ENCODE measurements at places on chromosomes 11 and 22.

- no peak for DNase-seq
These were observed 4.4 kb upstream of the P2RX6 start for GRCh38 chr22:21010426-21011113.

GRCh38 chr11:87081358-87081757 lies 43.6 kb downstream of the TMEM135 start:
- DNase-seq = no peak

DNA sequence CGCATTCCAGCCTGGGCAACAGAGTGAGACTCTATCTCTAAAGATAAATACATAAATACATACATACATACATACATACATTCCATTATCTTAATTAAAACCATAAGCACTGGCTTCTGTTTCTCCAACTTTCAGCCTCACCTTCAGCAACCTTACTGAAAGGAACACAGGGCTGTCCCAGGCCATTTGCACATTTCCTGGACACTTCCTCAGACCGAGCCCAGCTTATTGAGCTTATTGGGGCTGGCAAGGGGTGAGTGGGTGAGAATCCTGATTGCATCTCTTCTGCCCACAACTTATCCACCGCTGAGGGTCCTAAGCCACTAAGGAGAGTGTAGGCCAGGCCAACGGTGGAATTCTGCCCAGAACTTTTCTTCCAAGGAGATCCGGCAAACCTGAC lies 16.5 kb upstream of the LRP5 start:
- no peak for DNase-seq

- DNase-seq = no peak
These were observed 25.5 kb downstream of the DDI1 start for GRCh38 chr11:104061853-104062521.

DNA sequence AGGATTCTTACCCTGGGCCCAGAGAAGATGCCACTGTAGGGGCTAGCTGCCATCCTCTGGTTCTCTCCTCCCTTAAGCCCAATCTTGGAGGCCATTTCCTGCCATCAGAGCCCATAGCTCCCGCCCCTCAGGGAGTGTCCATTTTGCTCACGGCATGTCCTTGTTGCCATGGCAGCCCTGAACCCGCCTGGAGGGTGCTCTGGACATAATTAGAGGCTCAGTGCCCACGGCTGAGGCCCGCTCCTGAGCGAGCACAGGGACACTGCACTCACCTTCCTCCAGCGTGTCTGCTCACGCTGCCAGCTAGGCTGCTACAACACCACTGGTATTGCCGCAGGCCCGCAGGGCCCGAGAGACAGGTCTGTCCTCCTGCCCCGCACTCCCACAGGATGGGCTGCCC lies 11.1 kb upstream of the SUSD2 start:
- DNase-seq = no peak

- no peak for DNase-seq
These were observed 5.0 kb upstream of the MCHR1 start for GRCh38 chr22:40674274-40674673.

- DNase-seq = no peak
These were observed 48.0 kb upstream of the SORL1-AS1 start for GRCh38 chr11:121500717-121501116.

- no peak for DNase-seq
These were observed 30.6 kb downstream of the CACNA1I start for GRCh38 chr22:39601180-39601535.

DNA sequence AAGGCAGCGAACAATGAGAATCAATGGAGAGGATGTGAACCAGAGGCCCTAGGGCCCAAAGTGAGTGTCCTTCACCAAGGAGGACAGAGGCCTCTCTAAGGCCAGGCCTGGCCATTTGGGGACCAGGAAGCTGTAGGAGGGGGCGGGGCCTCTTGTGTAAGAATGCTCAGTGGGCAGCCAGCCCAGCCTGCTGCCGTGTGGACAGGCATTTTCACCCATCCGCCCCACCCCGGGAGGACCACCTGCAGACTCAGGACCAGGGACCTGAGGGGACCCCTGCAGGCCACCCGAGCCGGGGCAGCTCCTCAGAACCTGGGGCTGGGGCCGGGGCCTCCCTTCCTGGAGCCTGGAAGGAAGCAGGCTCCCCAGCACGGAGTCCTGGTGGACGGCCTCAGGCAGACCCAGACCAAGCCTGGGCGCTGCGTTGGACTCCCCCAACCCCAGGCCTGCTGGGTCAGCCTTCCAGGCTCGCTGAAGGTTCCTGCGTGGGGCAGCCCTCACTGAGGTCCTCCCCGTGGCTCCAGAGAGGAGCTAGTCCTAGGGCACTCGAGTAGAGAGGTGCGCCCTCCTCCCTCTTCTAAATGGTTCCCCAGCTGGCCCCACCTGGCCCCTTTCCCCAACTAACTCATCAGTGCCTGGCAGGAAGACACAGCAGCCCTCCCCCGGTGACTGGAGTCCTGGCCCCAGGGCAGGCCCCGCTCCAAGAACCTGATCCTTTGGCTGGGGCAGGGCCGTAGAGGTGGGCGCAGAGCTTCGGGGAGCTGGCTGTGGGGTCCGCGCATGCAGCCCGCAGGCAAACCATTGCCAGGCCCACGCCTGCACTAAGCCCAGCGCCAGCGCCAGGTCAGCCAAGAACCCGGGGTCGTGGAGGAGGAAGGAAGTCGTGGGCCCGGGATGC lies 1.5 kb upstream of the TRABD start:
- no peak for DNase-seq

DNA sequence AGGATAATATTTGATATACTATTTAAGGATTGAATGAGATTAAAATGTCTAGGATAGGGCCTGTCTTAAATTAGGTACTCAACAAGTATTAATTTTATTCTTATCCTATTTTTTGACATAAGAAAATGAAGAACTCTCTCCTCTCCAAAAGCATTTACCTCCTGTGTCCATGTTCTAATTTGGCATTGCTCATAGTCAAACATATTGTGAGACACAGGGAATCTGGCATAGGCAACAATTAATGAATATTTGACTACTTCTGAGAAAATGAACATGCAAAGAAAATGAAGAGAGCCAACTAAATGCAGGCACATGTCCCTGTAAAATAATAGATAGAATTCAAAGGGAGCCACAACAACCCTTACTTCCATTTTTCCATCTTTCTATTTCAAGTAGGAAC lies 198.5 kb upstream of the C11orf87 start:
- DNase-seq = no peak

DNA sequence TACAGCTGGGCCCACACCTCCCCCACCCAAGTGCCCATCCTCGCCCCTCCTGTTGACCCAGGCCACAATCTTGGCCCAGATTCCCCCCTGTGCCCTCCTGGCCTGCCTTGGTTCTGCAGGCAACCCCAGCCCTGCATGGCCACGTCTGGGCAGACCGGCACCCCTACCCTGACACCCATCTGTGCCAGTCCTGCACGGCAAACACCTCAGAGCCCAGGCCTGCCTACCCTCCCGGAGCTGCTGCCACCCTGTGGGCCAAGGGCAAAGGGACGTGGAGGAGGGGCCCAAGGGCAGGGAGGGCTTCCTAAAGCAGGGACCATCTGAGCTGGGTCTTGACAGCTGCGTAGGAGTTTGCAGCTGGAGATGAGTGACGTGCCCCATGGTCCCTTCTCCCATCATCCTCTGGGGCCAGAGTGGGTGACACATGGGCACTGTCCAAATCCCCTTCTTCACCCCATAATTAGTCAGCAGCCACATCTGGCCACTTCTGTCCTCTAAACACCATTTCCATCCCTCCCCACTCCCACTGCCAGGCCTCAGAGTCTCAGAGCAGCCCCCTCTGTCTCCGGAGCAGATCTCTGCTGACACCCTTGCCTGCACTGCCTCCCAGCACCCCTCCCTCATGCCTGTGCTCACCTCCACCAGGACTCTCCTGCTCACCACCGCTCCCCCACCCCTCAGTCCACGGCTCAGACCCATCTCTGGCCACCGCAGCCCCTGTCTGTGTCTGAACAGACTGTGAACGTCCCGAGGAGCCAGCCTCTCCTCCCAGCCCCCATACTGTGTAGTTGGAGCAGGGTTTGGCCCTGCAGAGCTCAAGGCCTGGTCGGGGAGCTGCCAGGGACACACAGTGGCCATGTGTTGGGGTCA lies 35.6 kb upstream of the PPARA start:
- no peak for DNase-seq

DNA sequence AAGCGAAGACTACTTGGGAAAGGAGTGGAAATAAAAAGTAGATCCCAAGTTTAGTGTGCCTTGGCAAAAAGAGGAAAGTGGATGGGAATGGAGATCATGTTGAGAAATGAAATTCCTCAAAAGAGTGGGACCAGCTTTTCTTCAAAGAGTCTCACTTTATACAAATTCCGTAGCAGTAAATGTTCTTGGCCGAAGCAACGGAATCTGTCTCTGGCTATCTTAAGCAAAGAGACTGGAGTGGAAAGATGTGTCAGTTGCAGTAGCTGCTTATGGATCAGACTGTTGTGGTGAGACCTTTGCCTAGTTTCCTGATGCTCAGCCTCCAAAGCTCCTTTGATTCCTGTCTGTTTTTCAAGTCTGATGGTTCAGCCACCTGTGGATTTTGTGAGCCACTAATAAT lies 73.6 kb downstream of the CSTPP1 start:
- peak; percentile 4 for DNase-seq

- DNase-seq = peak; percentile 71
These were observed 173.9 kb downstream of the SHANK2 start for GRCh38 chr11:71078482-71078881.

GRCh38 chr11:21625982-21626381 lies 566.9 kb upstream of the ANO5 start:
- no peak for DNase-seq

GRCh38 chr11:18312012-18312411 lies 9.9 kb downstream of the HPS5 start:
- DNase-seq = no peak

- DNase-seq = no peak
These were observed 112.3 kb upstream of the TOP3B start for GRCh38 chr22:22094921-22095320.

GRCh38 chr11:33769542-33769941 lies 4.8 kb downstream of the FBXO3 start:
- peak; percentile 73 for DNase-seq

DNA sequence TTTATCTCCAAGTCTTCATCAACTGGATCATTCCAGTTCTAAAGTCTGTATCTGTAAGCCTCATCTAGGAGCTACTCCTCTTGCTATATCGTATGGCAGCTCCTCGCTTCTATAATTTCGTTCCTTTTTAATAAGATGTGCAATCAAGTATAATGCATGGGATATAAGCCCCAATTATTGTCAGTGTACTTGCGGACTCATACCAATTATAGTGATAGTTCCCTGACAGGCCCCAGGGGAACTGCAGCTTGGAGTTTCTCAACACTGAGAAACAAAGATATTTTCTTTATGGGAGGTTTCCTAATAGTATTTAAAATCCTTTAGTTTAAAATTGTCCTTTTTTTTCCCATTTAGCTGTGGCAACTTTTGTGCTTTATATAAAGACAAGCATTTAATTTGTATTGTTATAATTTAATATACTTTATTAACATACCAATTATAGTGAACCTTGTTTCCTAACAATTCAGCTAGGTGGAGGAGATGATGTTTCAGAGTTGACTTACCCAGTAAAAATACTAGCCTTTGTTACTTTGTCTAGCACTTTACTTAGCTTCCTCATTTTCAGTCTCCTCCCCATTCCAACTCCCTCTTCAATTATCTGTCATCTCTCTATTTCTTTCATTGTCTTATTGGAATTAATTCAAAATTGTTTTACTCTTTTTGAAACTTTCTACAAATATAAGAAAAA lies 25.3 kb upstream of the DDX17 start:
- no peak for DNase-seq

DNA sequence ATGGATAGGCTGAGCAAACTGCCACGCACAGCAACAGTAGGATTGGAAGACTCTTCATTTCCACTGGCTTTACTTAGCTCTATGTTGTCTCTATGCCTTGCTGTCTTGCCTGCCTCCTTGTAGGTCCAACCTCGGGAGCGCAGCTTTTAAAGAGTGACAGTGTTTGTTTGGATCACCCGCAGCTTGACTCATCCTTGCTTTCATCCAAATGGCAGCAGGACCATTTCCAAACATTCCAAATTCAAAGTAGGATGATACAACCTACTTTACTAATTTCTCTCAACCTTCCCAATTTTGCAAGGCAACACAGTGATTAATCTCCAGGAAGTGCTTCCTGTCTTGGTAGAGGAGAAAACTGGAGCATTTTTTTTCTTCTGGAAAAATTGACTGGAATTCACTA lies at the start of gene MMP3:
Gene MMP3 (minus strand): TSS at position 121 of the 400 bp plus-strand sequence. CDS start 63 bp downstream, at position 58.
- DNase-seq = no peak

- peak; percentile 44 for DNase-seq
These were observed 4.9 kb upstream of the TTLL1 start for GRCh38 chr22:43094085-43094484.

DNA sequence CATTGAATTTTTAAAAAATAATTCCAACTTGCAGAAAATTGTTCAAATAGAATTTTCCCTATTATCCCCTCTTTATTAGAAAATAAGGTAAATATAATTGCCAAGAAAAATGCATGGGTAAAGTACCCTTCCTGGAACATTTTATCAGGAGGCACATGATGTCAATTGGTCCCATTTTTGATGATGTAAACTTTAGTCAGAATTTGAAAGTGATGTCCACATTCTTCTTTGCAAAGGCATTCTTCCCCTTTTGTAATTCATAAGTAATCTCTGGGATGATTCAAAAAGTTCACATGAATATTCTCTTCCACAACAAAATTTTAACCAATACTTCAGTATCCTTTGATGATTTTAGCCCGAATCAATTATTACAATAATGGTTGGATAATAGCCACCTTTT lies 86.9 kb upstream of the ANO3 start:
- no peak for DNase-seq

DNA sequence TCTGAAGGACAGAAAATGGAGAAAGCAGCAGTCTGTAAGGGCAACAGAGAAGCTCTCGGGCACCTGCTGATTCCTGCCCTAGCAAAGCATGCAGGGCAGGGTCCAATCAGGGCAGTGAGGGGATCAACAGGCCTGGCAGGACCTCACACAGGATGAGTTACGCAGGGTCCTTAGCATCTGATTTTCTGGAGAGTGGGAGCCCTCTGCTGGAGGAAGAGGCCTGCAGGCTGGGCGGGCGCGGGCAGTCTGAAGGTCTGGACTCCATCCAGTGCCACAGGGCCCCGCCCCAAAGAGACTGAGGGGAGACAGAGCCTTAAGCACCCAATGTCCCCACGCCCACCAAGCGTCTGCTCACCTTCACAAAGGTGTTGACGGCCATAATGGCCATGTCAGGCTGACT lies 28.9 kb downstream of the AP1B1 start:
- peak; percentile 67 for DNase-seq

DNA sequence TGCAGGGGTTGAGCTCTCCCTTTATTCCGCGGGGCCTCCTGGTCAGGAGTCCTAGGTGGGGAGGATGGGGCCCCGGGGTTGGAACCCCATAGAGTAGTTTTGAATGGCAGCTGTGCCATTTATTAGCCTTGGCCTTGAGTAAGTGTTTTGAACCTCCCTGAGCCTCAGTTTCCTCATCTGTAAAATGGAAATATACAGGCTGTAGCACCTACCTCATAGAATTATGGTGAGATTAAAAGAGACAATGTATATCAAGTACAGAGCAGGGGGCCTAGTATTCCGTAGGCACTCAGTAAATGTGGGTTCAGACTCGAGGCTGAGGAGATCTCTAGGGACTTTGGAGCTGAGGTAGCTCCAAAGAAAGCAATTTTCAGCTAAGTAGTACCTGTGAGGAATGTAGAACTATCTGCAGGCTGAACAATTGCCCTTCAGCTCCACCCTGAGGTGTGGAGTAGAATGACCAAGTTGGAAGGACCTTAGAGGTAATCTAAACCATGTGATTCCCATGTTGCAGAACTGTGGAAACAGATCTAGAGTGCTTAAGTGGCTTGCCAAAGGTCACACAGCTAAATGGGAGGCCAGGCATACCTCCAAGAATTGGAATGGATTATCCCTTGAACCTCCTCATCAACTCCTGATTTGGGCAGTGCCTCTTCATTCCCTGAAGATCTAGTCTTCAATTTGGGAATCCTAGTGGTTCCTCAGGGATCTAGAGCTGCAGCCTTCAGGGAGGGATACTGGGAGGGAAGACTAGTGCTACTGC lies 682 bp downstream of the PGAP2 start:
- DNase-seq = peak; percentile 83
